Left lobe of liver (tissue), 2 donors: ENCODE measurements at places on chromosomes 7 and 10. TPM values are rescaled to one million over a fixed set of nuclear protein-coding genes. Genes with fewer than 3 reads are reported as not detected.

OR2A5 gene
- total RNA-seq = not detected

CPEB3 gene
- total RNA-seq = 12.7 TPM

LIPK gene
- total RNA-seq = not detected

MAGI2 gene
- 2.9 TPM for total RNA-seq

PKD2L1 gene
- 0.20 TPM for total RNA-seq

CDK5 gene
- total RNA-seq = 9.6 TPM

DNTT gene
- total RNA-seq = not detected

CDHR3 gene
- 7.7 TPM for total RNA-seq

INMT gene
- total RNA-seq = 21.5 TPM

GPR26 gene
- not detected for total RNA-seq

GPR141 gene
- total RNA-seq = not detected

CREB5 gene
- 0.53 TPM for total RNA-seq

SMKR1 gene
- total RNA-seq = not detected

ABCC2 gene
- 254 TPM for total RNA-seq

CRTAC1 gene
- total RNA-seq = 0.28 TPM

PLEKHS1 gene
- not detected for total RNA-seq

TRRAP gene
- total RNA-seq = 15.8 TPM

FBXL13 gene
- 0.18 TPM for total RNA-seq

ADCYAP1R1 gene
- total RNA-seq = 0.65 TPM

PLPP4 gene
- 0.48 TPM for total RNA-seq

POM121C gene
- total RNA-seq = 18.2 TPM

HOXA6 gene
- not detected for total RNA-seq

ZNF425 gene
- total RNA-seq = 1.1 TPM

PLAU gene
- 0.50 TPM for total RNA-seq

DOCK1 gene
- total RNA-seq = 14.7 TPM

ACTL6B gene
- not detected for total RNA-seq

ANK3 gene
- 13.4 TPM for total RNA-seq

ITPRID1 gene
- not detected for total RNA-seq

SORCS3 gene
- not detected for total RNA-seq

WEE2 gene
- total RNA-seq = not detected

NUTM2B gene
- 0.40 TPM for total RNA-seq

ARPC1A gene
- 64.2 TPM for total RNA-seq

TMEM178B gene
- total RNA-seq = not detected

MCMBP gene
- total RNA-seq = 16.5 TPM

HKDC1 gene
- 0.65 TPM for total RNA-seq

EXOC6 gene
- total RNA-seq = 4.9 TPM

LIPJ gene
- total RNA-seq = 0.08 TPM

MARVELD1 gene
- 2.0 TPM for total RNA-seq

CFAP46 gene
- total RNA-seq = 0.08 TPM
